ENCODE measurements at places on chromosomes 1 and 21.

- DNase-seq = no peak
Measured at GRCh38 chr21:35338881-35339632, 290.0 kb upstream of the RUNX1 start.

DNA sequence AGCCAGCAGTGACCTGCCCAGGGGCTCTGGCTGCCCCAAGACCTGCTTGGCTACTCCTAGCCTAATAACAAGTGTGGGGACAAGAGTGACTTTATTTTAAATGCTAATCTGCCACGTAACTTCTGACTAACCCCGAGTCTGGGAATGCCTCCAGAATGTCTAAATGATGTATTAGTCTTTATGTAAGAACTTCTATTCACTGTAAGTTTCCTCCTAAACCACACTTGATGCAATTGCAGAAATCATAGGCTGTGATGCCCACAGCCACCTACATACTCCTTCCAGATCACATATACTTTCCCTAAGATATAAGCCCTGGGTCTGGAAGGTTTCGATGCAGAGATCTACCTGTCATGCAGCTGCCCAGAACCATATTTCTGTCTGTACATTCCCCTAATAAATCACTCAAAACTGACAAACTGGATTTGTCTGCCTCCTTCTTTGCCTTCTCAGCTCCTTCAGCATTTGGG is 5.9 kb upstream of the VPS45 start:
- no peak for DNase-seq

DNA sequence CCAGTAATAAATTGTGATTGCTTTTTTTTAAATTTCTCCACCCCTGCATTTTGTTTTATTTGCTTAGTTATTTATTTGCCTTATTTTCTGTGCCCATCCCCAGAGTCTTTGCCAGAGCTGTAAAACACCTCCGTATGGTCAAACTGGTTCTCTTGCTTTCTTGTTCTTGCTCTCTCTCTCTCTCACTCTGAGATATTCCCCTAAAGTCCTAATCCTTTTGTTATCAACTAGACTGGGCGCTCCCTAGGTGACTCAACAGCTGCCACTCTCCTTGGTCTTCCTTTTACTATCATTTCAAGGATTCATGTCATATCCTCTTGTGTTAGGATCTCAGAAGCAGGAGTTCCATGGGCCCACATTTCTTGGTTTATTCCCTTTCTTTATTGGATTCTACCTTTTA is 160.0 kb downstream of the PRDM2 start:
- DNase-seq = no peak

DNA sequence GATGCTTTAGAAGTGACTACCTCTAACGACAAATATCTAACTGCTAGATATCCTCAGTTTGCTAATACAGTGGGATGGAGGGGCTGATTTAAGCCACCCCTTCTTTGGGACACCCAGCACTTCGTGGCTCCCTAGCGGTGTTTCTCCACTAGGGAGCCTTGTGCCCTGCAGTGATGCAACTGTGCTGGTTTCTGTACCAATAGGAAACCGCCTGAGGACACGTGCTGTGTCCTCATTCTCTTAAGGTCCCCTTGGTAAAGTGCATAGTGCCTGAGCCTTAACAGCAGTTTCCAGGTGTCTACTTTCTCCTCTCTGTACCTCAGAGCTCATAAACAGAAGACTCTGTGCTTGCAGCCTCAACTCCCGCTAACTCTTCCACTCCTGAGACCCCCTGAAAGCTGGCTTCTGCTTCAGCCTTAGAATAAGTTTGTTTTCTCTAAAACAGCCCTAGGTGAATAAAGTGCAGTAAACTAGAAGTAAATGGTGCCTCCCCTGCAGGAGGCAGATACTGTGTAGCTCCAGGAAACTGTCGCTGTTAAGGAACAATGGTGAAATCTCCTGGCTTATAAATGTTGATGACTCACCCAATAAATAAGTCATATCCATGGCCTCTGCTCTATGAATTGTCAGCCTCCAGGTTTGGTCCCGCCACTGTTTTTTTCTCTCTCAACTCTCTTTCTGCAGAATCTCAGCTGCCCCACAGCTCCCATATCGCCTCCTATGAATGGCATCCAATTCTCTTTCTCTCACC is 130.4 kb downstream of the AK5 start:
- DNase-seq = no peak

Measured in GM06990 (cell line).